Pulmonary artery endothelial cell (primary cell): ENCODE measurements at places on chromosomes 16 and 17.

DNA sequence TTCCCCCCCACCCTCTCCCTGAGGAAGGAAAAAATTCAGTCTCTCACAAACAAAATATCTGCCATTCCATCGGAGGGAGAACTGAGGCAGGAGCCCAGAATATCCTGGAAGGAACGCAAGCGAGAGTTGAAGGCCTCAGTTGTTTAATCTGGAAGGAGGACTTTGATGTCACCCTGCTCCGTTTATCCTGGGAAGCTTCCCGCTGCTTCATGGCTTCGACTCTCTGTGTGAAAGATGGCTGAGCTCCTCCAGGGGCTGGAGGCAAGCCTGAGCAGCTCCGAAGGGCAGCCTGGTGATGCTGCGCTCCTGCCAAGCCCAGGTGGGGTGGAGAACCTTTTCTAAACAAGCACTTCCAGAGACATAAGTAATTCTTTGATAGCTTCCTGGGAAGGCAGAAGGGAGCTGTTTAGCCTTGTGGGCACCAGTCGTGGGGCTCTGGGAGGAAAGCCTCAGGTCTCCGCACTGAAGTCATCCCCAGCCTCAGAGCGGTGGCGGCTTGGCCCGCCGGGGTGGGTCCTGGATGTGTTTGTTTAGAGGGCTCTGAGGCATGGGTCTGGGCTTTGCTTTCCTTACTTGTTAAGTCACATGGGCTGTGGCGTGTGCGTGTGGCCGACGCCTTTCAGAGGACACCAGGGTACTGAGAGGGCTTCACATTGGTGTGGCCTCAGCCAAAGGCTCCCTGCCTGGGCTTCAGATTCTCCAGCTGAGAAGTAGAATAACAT is 7.9 kb downstream of the NKD1 start:
- DNase-seq: no peak

DNA sequence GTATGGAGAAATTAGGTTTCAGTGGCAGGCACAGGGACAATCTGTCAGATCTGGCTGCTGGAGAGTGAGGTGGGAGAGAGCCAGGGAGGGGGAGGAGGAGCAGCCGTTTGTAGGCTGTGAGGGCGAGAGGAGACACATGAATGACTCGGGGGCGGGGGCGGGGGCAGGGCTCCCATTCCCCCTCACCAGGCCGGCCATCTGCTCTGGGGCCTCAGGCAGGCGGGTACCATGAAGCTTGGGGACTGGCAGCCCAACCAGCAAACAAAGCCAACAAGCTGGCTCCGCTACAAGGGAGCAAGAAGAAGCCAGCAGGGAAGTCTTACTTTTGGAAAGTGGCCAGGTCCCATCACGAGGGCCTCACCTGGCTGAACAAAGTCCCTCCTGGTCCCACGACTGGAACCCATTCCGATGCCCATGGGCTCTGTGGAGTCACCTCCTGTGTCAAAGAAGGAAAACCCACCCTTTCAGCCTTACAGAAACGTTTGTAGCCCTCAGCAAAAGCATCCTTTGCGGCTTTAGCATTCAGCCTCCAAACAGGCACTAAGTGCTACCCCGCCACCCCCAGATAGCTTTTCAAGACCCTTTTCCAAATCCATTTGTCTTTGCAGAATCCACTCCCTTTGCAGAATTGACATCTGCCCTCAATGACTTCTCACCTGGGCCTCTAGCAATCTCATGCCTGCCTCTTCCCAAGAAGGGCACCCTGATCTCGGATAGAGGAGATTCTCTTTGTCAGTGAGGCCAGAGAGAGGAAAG is 9.2 kb upstream of the SSTR2 start:
- DNase-seq: no peak

GRCh38 chr16:17936766-17937402 is 399.7 kb downstream of the NPIPA8 start:
- DNase-seq: no peak

GRCh38 chr16:79004309-79004708 is 596.2 kb downstream of the MAF start:
- DNase-seq: no peak

DNA sequence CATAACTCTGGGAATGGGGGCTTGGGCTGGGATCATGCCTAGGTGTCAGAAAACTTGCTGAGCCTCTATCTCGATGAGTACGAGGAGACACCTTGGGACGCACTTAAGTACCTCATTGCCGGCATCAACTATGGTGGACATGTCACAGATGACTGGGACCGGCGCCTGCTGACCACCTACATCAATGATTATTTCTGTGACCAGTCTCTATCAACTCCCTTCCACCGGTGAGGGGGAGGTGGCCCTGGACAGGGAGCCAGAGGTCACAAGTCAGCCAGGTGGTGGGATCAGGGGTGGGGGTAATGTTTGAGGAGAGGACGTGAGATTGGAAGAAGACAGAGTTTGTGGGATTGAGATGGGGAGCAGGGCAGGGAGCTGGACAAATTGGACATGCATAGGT is 3.4 kb upstream of the KDM6B start:
- DNase-seq: no peak

DNA sequence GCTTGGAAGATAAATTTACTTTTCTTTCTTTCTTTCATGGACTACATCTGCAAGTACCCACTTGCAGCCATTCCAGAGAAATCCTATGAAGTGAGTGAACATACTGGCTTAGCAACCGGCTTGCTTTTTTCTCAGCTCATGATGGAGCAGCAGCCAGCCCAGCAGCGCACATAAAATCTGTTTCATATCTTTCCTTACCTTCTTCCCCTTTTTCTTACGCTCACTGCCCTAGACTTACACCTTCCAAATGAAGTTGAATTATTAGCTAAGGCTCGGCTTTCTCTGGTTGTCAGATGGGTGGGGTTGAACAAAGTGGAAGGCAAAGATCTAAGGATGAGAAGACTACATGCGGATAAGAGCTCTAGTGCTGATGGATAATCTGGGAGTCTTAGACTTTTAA is 13.9 kb upstream of the ABCA8 start:
- DNase-seq: no peak

DNA sequence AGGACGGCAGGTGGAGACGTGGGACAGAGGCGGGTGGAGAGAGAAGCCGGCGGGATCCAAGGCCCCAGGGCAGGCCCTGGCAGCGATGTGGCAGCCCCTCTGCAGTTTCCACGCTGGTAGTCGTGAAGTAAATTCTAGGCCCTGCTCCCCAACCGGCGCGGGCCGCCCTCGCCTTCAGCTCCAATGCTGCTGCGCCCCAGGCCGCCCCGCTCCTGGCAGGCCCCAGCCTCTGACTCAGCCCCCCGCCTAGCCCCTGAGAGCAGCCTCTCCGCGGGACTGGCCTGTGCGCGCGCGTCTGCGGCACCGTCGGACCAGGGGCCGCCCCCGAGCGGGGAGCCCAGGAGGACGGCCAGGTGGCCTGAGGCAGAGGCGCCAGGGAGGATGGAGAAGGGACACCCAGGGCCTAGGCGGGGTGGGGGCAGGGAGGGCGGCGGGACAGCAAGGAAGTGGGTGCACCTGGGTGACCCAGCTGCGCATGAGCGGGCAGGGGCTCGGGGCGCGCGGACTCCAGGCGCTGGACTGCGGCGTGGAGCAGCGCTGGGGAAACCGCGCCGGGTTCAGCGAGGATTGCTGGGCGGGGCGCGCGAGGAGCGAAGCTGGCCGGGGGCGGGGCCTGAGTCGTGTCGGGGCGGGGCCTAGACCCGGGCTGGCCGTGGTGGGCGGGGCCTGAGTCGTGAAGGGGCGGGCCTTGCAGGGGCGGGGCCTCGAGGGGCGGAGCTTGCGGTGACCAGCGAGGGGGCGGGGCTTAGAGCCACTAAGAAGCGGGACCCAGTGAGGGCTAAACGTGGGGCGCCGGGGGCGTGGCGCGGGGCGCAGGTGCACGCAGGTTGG is 29.6 kb downstream of the ZNF778 start:
- DNase-seq: peak; percentile 36

GRCh38 chr17:81911277-81911961 is at the start of gene PCYT2:
TSS of gene PCYT2 (minus strand) at chr17:81911399. CDS start at chr17:81911355, 44 bp downstream.
- DNase-seq: peak; percentile 37

DNA sequence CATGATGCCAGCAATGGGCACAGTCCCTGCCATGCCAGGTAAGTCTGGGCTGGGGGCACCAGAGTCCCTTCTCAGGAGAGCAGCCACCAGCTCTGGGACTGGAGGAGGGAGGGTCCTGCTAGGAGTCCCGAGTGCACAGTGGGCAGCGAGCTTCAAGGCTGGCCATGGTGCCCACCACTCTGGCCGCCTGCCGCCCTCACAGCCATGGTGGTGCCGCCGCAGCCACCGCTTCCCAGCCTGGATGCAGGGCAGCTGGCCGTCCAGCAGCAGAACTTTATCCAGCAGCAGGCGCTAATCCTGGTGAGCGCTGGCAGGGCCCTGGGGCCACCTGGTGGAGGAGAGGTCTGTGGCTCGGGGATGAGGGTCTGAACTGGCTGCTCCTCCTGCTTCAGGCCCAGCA is 17.9 kb upstream of the SMIM5 start:
- DNase-seq: no peak

DNA sequence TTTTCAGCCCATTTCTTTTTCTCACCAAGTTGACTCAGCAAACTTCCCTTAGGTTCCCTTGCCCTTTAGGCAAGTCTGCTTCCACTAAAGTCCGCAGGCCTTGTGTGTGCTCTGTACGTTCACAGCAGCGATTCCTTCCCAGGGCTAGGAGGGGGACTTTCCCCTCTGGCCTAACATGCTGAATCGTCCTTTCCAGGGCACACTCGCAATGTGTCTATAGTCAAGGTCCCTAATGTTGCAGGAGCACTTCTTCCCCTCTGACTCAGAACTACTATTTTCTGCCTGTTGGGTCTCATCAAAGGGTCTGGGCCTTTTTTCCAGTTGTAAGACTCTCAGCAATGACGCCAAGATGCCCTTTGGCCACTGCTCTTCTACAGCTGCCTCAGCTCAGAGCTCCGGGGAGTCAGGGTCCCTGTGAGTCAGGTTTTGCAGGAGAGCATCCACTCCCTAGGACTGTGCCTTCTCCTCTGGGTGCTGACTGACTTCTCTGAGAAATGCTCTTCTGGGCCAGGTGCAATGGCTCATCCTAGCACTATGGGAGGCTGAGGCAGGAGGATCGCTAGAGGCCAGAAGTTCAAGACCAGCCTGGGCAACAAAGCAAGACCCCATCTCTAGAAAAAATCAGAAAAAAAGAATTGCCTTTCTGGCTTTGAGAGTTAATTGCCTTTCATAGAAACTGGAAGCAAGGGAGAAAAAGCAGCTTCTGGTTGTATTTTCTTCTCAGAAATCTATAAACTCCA is 64.4 kb upstream of the TBX2 start:
- DNase-seq: no peak

- DNase-seq: no peak
Observed at GRCh38 chr16:30526137-30526822, at the start of gene ZNF768. TSS of gene ZNF768 (minus strand) at chr16:30526566. CDS start at chr16:30526413, 153 bp downstream.

DNA sequence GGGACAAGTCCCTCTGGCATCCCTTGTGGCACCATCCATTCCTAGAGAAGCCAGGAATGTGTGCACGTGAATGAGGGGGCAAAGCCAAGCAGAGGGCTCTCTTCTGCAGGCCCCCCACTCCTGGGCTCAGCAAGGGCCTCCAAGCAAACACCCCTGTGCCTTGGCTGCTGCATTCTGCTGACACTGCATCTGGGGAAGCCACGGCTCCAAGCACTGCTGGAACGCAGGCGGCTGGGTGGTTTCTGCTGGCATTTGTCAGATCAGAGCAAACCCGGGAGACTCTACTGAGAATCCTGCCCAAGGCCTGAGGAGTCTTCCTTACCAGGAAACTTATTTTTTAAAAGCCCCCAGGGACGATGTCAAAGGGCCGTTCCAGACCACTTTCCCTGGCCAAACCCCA is 23.3 kb downstream of the ATP6V0D1 start:
- no peak for DNase-seq
